ENCODE measurements at places on chromosomes 4 and X. TPM values are rescaled to one million over a fixed set of nuclear protein-coding genes. Genes with fewer than 3 reads are reported as not detected.

The GLRB gene
- total RNA-seq = 4.0 TPM

The EIF4E gene
- total RNA-seq = 78.8 TPM

The GPR119 gene
- not detected for total RNA-seq

GRCh38 chr4:14841801-14842768 is 160.2 kb upstream of the CPEB2 start:
- no peaks in the 10 kb centered on the region for H3K36me3 ChIP-seq
- H3K4me1 ChIP-seq = no peaks in the 10 kb centered on the region
- peak overlapping the region; percentile 33 for H3K27ac ChIP-seq
- no peaks in the 10 kb centered on the region for H3K27me3 ChIP-seq
- no peak overlapping the region for H3K4me3 ChIP-seq
- DNase-seq = peak; percentile 85

DNA sequence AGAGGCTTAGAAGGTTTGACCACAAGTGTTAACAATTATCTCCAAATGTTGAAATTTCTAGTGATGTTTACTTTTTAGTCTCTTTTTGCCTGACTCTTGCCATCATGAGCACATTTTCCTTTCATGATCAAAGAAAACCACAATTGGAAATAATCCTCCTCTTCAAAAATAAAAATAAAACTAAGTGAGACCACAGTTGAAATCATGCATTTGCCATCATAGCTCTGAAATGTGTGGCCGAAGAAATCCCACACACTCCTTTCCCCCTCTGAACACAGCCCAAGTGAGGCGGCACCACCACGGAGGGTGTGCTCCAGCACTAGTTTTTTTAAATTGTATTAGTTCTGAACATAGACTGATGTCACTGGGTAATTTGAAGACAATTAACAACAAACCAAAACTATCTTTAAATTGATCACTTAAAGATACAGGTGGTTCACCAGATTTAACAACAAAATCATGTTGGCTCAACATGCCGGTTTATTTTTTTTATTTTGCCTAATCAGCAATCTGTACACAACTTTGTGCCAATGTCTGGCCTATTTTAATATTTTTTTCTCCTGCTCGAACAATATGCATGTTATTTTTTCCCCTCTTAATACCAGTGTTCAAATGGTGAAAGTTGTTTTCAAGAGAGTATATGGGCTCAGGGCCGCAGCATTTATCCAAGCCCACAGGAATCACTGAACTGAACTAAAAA is 17.6 kb downstream of the APBB2 start:
- no peaks in the 10 kb centered on the region for H3K27me3 ChIP-seq
- peak overlapping the region; percentile 22 for H3K27ac ChIP-seq
- no peaks in the 10 kb centered on the region for H3K36me3 ChIP-seq

DNA sequence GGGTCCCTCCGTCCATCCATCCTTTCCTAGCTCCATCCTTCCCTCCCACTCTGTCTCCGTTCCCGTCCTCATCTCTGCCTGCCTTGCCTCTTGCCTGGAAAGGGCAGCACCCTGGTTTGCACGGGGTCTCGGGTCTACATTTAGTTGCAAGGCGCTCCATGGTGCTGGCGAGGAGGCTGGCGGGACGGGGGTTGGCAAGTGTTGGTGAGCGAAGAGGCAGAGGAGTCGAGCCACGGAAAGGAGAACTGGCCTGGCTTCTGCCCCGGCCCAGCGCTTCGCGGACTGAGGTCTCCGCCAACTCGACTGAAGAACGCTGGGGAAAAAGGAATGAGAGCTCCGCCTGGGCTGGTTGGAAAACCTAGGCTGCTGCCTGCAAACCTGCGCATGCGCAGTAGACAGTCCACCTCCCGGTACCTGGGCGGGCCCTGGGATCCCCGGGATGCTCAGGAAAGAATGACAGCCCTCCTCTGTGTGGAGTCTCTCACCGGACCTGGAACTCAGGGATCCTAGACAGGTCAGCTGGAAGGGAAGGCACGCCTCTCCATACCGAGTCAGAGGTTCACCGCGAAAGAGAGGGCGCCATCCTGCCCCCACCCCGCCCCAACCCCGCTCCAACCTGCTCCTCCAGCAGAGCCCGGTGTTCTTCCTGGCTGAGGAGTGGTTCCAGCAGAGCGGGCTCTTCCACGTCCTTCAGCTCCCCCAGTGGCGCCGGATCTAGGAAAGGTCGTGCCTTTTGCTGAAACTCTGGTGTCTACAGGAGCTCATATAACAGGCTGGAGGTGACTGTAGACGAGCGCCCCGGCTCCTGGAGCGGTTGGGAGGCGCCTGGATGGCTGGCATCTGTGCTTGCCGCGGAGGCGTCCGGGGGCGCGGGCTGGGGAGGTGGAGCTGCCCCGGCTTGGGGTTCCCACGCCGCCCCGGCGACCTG is 6.0 kb downstream of the FRG2 start:
- no peak for DNase-seq
- no peaks in the 10 kb centered on the region for H3K4me1 ChIP-seq
- H3K4me3 ChIP-seq = no peak overlapping the region
- H3K36me3 ChIP-seq = no peaks in the 10 kb centered on the region

GRCh38 chrX:53688300-53688699 is 1.8 kb upstream of the HUWE1 start:
- H3K27me3 ChIP-seq = no peaks in the 10 kb centered on the region
- H3K4me3 ChIP-seq = no peak overlapping the region
- no peak overlapping the region for H3K27ac ChIP-seq
- H3K36me3 ChIP-seq = no peaks in the 10 kb centered on the region

GRCh38 chrX:1400742-1401471 is 9.0 kb upstream of the SLC25A6 start:
- H3K4me1 ChIP-seq = no peaks in the 10 kb centered on the region
- H3K27me3 ChIP-seq = no peaks in the 10 kb centered on the region
- no peak for DNase-seq
- no peak overlapping the region for H3K27ac ChIP-seq

DNA sequence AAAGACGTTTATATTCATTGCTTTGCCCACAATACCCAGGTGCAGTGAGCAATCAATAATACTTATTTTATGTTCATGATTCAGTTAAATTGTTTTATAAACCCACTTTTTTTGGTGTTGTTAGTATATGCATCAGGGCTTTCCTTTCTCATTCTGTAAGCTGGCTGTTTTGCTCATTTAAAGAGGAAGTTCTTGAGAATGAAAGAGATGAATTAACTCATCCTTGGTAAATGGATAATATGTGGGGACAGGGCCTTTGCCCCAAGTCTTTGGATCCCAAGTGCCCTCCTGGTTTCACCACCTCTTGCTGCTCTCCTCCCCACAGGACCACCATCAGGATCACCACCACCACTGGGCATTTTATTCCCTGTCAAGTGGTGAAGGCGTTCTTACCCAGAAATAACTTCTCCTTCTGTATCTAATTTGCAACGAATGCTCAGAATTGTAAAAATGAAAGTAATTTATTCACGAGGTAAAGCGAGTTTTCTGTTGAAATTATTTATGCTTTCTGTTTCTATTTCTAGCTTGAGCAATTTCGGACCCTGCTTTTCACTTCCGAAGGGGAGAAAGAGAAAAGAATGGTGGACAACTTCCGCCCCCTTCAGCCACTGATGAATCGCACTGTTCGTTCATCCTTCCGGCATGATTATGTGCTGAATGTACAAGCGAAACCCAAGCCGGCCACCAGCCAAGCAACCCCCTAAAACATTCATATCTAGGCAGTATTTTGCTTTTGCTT is 8.2 kb upstream of the ZRSR2 start:
- H3K4me1 ChIP-seq = no peaks in the 10 kb centered on the region
- peak overlapping the region; percentile 65 for H3K27ac ChIP-seq
- H3K4me3 ChIP-seq = no peak overlapping the region
- no peak for DNase-seq
- H3K36me3 ChIP-seq = peaks cover 10% of the 10 kb centered on the region
- H3K27me3 ChIP-seq = no peaks in the 10 kb centered on the region

- H3K4me1 ChIP-seq = no peaks in the 10 kb centered on the region
- no peak overlapping the region for H3K4me3 ChIP-seq
- H3K27ac ChIP-seq = peak overlapping the region; percentile 10
- no peak for DNase-seq
- no peaks in the 10 kb centered on the region for H3K27me3 ChIP-seq
Observed at GRCh38 chrX:47707031-47707780, 48.2 kb upstream of the UXT start.

DNA sequence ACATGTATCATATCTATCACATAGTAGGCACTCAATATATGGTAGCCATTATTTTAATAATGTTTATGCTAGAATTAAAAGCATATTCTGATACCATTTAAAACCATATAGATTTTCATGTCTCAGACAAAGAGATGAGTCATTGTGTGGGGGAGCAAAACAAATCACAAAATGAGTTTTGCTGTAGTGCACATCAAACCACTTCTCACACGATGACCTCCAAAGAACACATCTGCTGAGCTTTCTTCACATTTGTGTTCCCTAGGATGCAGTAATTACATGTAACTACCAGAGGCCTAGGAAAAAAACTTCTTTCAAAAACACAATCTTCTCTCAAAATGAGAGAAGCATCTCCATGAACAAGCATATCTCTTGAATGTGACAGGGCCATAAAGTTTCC is 56.1 kb upstream of the BRS3 start:
- no peaks in the 10 kb centered on the region for H3K36me3 ChIP-seq
- no peak for DNase-seq
- H3K27me3 ChIP-seq = no peaks in the 10 kb centered on the region
- H3K27ac ChIP-seq = no peak overlapping the region
- H3K4me1 ChIP-seq = no peaks in the 10 kb centered on the region
- no peak overlapping the region for H3K4me3 ChIP-seq

- H3K27me3 ChIP-seq = no peaks in the 10 kb centered on the region
- no peak for DNase-seq
- H3K4me3 ChIP-seq = peak overlapping the region; percentile 59
- no peak overlapping the region for H3K27ac ChIP-seq
- H3K4me1 ChIP-seq = no peaks in the 10 kb centered on the region
- no peaks in the 10 kb centered on the region for H3K36me3 ChIP-seq
Observed at GRCh38 chr4:122731676-122732075, 828 bp upstream of the BBS12 start.

GRCh38 chrX:675279-675954 is 44.8 kb downstream of the SHOX start:
- no peak overlapping the region for H3K4me3 ChIP-seq
- H3K36me3 ChIP-seq = no peaks in the 10 kb centered on the region
- DNase-seq = no peak
- H3K27ac ChIP-seq = no peak overlapping the region
- no peaks in the 10 kb centered on the region for H3K27me3 ChIP-seq
- H3K4me1 ChIP-seq = no peaks in the 10 kb centered on the region

GRCh38 chr4:958696-959337 is 14.6 kb downstream of the DGKQ start:
- H3K4me1 ChIP-seq = no peaks in the 10 kb centered on the region
- H3K27me3 ChIP-seq = no peaks in the 10 kb centered on the region
- H3K36me3 ChIP-seq = peaks cover 92% of the 10 kb centered on the region
- no peak overlapping the region for H3K27ac ChIP-seq
- no peak for DNase-seq
- no peak overlapping the region for H3K4me3 ChIP-seq

DNA sequence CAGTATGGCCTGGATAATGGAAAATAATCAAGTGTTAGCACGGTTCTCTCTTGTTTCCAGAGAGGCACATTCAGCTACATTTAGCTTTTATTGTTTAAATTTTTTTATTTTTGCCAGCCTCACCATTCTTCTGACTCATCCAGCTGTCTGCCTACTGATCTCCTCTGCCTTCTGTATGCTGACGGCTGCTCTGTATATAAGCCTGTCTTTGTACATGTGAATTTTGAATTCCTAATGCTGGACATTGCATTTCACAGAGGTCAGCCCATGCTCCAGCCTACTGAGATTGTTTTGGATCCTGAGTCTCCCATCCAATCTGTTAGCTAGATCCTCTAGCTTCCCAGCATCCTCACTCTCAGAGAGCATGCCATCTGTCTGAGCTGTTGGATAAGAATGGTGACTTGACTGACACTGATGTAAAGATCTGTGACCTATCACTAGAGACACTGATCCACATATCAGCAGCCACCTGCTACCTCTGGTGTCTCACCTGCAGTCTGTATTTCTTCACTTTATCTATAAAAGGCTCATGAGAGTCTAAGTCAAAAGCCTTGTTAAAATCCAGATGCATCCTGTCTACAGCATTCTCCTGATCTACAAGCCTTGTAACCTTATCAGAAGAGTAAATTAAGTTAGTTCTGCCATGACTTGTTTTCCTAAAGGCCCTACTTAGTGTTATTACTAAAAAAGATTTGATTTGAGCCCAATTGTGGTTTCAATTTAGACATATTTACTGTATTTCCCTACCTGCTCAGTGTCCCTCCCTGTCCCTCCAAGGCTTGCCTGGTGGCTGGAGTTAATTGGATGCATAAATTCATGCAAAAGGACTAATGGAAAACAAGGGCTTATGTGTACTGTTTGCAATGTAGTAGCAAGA is 25.6 kb upstream of the ARHGAP36 start:
- no peaks in the 10 kb centered on the region for H3K4me1 ChIP-seq
- H3K27me3 ChIP-seq = no peaks in the 10 kb centered on the region
- DNase-seq = no peak
- H3K27ac ChIP-seq = no peak overlapping the region
- H3K4me3 ChIP-seq = no peak overlapping the region

GRCh38 chrX:50971395-50971794 is 60.9 kb downstream of the BMP15 start:
- no peak for DNase-seq
- no peaks in the 10 kb centered on the region for H3K27me3 ChIP-seq
- H3K4me3 ChIP-seq = no peak overlapping the region
- H3K4me1 ChIP-seq = no peaks in the 10 kb centered on the region
- H3K36me3 ChIP-seq = no peaks in the 10 kb centered on the region

Data from left lung (tissue), 14 donors.